ENCODE measurements at places on chromosomes 5 and 9.

DNA sequence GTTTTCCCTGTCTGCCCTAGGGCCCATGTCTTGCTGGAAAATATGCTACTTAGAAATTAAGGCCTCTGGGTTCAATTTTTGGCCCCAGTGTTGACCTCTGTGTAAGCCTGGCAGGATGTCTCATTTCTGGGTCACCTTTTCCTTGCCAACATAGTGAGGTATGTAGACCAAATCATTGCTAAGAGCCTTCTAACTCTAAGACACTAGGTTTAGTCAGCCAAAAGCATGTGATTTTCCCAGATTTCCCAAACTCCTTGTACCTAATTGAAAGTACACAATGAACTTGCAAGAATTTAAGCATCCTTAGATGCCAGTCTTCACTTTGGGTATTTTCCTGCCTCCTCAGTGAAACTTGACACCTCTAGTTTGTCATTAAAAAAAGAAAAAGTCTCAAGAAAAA lies 77.0 kb downstream of the GALNT10 start:
- no peak for DNase-seq

DNA sequence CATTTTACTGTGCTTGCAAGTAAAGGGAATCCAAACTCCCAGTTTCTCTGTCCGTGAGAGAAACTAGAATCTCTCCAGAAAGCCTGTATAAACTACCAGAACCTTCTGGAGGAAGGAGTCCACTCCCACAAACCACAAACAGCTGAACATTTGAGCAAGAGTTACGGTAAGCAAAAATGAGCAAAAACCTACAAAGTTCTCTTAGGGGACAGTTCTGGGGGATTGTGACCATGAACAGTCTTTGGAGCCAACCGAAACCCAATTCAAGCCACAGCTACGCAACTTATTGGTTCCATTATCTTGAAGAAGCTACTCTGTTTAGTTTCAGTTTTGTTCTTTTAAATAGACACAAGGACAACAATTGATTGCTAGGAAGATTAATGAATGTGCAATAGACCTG lies 330.6 kb downstream of the ASTN2 start:
- no peak for DNase-seq

DNA sequence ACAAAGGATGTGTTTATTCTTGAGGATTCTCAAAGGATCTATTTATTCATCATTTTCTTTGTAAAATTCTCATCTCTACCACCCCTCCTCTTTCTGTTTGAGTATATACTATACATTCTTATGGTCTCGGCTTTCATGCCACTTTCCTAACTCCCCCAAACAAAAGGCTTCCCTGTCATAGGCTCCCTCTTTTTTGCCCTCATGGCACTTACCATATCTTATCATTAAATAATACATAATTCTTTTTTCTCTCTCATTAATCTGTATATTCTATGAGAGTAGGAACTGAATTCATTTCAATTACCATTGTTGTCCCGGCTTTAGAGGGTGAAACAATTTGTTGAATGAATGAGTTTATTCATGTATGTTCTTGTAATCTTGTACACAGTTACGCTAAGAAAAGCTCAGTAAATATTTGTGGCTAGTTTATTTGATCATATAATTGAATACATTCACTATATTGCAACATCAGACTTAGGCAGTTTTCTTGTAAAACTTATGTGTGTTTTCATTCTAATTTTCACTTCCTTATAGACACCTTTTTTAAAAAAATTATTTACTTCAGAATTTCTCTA lies 254.6 kb downstream of the EDIL3 start:
- DNase-seq: no peak

- no peak for DNase-seq
Observed at GRCh38 chr5:16489322-16489791, 23.8 kb upstream of the ZNF622 start.

DNA sequence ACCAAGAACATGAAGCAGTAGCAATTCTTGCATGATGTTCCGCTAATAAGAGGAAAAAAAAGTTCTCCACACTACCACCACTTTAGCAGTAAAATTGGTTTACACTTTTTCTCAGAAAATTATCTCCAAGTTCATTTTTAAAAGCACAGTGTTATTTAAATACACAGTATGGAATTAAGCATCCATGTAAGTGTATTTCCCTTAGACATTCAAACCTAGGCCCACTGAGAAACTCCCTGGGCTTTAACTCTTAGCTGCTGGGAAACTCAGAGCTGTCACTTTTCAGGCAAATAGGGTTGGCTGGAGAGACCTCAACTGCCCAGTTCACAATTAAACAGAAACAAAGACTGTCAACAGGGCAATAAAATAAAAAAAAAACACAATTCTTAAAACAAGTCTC lies 2.7 kb downstream of the GNAQ start:
- DNase-seq: no peak

DNA sequence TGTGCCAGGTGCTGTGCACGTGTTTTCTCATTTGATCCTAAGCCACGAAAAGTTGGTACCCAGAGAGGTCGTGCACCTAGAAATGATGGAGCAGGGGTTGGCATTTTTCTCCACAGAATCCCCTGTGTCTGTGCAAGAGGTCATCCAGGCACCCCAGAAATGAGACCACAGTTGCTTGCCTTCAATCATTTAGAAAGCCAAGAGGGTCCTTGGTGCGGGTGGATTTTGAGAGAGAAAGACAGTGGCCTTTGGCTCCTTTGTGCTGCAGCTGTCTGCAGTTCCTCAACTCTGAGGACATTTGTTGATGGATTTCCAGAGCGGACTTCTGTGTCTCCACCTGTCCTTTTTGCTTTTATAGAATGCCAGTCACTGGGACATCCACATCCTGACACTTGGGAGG lies 33.8 kb upstream of the SPRY4 start:
- no peak for DNase-seq

DNA sequence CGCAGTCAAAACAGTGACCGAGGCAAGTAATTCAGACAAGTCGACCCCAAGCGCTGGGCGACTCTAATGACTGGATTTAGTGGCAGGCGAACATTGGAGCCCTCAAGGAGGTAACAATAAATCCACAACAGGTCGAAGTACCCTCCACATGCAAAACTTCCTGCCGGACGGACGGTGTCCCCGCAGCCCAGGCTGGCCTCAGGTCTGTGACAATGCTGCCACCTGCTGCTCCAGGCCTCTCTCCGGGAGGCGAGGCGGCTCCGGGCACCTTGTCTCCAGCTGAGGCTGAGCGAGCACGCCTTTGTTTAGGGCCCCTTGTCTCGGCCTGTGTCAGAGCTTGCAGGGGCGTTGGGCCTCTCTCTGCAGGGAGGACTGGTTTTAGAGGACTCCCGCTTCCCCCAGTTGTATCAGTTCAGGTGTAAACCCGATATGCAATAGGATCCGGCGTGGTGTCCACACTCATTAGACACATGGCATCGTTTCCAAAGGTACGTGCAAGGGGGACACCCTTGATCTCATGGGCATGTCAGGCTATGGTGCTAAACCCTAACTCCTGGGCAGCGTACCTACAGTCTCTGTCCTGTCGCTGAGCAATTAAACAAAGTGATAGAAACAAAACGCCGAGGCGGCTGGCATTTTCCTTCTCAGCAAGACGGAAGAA lies 628.0 kb upstream of the ADAMTS16 start:
- peak; percentile 11 for DNase-seq

DNA sequence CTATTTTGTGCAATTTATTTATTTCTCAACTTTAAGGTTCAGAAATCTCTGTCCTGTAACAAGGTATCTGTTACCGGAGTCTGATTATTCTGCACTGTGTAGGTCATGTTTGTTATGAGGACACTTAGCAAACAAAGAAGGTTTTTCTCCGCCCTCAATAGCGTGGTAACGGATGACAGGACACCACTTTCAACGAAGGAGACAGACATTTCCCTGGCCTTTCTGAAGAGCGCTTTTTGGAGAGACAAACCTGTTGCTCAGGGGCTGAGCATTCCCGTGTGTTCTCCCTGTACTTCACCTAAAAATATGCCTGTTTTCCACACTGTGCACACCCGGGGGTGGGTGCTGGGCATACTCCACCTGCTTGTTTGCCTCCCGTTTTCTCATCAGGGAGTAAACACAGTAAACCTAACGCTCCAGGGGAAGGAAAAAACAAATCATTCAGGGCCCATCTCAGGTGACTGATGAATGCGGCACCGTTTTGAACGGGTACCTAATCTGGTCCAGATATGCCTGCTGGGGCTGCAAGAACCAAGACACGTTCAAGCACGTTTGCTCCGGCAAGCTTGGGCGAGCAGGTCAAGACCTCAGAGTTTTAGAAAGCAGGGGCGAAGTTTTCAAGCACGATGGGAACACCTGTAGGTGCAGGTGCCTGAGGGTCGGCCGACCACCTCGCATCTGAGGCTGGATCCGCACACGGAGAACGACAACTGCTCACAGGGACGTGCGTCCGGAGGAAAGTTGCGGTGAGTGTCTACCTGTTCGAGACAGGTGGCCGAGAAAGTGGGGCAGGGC lies 859 bp downstream of the RETREG1 start:
- DNase-seq: no peak

DNA sequence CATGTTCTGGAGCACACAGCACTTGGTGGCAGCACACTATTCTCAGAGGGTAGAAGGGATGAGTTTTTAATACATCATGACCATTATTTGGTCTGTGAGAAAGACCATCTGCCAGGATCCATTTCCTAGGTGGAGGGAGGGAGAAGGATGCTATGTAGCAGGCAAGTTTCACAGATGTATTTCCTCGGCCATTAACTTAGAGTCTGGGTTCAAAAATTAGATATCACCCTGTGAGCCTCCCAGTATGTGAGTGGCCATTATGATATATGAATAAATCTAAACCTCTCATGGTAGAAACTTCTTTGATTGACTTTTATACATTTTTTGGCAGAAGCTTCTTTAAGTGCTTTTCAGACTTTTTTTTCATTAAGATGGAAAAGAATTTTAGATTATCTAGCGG lies 133.9 kb downstream of the SREK1 start:
- no peak for DNase-seq

- no peak for DNase-seq
Observed at GRCh38 chr9:123645762-123646161, 284.2 kb downstream of the DENND1A start.

GRCh38 chr5:165885623-165886350 lies 2380.4 kb downstream of the MAT2B start:
- no peak for DNase-seq

- no peak for DNase-seq
Observed at GRCh38 chr9:105299190-105299854, 54.9 kb downstream of the SLC44A1 start.

GRCh38 chr5:68711293-68712200 lies 382.3 kb upstream of the SLC30A5 start:
- no peak for DNase-seq

DNA sequence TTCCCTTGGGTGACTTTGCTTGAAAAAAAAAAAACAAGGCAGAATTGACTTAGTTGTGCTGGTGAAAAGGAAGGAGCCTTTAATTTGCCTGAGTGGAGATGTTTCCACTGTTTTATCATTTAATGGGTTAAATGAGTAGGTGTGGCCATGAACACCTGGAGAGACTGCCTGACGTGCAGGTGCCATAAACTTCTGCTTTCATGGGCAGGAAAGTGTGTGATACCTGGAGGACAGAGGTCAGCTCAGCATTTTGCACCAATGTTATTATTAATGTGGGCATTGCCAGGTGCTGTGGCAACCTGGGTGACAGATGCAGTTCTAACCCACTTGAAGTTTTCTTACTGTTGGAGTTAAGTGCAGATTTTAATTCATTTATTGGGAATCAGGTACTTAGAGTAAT lies 145.4 kb downstream of the CD180 start:
- peak; percentile 21 for DNase-seq

DNA sequence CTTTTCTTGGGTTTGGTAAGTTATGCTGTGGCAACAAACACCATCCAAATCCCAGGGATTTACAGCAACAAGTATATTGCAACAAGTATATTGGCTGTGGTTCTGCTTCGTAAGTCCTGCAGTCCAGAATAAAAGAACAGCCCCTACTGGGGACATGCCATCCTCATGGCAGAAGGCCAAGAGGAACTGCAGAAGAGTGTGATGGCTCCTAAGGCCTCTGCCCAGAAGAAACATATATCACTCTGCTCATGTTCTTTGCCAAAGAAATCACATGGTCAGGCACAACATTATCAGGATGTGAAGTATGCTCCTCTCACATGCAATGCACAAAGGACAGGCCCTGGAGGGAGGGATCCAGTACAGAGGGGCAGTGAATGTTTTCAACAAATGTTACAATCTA lies 159.6 kb upstream of the TAS2R1 start:
- DNase-seq: no peak

GRCh38 chr5:4366628-4367027 lies 771.0 kb downstream of the IRX1 start:
- DNase-seq: no peak

GRCh38 chr5:125856949-125857348 lies 566.3 kb upstream of the GRAMD2B start:
- no peak for DNase-seq

GRCh38 chr5:74250304-74251102 lies 390.0 kb downstream of the ENC1 start:
- no peak for DNase-seq

DNA sequence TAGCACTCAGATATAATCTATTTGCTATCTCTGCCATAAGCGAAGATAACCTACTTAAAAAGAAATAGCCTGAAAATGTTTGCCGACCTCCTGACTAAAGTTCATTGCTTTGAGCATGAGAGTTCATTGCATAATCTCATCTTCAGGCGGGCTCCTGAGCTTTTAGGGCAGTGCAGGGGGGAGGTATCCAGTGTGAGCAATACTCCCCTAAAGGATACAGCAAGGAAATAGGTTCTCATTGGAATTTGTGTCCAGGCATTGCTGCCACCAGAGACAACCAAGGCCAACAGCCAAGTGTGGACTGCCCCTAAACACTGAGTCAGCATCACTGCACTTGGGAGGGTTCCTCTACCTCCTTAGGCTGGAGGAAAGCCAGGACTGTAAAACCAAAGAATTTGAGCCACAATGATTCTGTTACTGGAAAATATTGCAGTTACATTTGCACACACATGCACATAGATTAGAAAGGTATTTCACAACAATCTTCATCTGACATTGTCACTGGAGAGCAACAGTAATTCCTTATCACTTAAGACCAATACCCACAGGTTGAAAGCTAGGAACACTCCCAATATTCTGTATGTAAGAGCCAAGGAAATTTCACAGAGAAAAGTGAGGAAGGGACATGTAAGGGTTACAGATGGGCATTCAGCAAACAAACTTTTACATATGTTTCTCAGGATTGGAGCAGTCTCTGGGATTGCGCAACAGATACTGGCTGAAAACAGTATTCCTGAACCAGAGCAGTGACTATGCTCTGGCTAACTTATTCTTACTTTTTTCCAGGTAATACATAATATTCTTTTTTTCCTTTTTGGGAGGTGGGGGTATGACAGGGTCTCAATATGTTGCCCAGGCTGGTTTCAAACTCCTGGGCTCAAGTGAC lies 98.6 kb upstream of the TLE1 start:
- DNase-seq: no peak

- DNase-seq: no peak
Observed at GRCh38 chr5:73693573-73694061, 67.6 kb downstream of the ARHGEF28 start.

- no peak for DNase-seq
Observed at GRCh38 chr5:140883927-140884697, 2.2 kb downstream of the PCDHA13 start.

DNA sequence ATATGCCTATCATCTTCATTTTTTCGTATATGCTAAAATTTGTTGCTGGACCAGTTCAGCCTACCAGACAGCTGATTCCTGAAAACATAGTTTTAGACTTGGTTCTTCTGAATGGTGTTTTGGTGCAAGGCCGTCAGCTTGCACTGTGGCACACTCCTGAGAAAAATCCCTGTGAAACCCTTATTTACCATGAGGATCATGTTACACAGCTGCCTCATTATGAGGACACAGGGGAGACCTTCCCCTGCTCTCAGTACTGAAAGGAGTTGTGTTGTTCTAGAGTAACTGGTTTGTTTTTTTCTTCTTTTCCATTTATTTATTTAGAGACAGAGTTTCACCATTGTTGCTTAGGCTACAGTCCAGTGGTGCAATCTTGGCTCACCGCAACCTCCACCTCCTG lies 37.6 kb downstream of the MAST4 start:
- DNase-seq: peak; percentile 7

- DNase-seq: no peak
Observed at GRCh38 chr5:43893951-43894684, 291.1 kb downstream of the NNT start.

Measured in NCI-H510A (cell line).